Activated CD8-positive, alpha-beta T cell treated with anti-CD3 and anti-CD28 coated beads, Interleukin-2, amount 10 ng/mL, durations not matched to agents 7 days and 5 days (primary cell): ENCODE measurements at places on chromosomes 3 and 15. TPM values are rescaled to one million over a fixed set of nuclear protein-coding genes. Genes with fewer than 3 reads are reported as not detected.

DNA sequence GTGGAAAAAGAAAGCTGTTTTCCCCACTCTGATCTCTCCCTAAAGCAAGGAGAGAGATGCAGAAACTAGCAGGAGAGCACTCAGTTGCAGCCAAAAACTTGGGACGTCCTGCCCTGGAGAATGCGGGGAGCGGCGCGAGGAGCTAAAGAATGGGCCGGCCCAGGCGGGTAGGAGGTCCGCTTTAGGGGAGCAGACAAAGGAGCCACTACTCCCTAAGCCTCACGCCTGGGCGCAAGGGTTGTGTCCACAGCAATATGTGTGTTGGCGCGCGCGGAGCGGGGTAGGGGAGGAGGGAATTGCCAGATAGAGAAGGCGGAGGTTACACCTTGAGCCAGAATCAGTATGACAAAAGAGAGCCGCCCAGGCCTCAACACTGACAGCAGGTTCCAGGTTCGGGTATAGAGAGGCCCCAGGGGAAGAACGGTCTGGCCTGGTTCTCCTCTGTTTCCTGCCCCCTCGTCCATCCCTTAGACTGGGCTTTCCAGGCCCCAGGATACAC, 2.9 kb downstream of the WNT5A start:
- no peak for DNase-seq

DNA sequence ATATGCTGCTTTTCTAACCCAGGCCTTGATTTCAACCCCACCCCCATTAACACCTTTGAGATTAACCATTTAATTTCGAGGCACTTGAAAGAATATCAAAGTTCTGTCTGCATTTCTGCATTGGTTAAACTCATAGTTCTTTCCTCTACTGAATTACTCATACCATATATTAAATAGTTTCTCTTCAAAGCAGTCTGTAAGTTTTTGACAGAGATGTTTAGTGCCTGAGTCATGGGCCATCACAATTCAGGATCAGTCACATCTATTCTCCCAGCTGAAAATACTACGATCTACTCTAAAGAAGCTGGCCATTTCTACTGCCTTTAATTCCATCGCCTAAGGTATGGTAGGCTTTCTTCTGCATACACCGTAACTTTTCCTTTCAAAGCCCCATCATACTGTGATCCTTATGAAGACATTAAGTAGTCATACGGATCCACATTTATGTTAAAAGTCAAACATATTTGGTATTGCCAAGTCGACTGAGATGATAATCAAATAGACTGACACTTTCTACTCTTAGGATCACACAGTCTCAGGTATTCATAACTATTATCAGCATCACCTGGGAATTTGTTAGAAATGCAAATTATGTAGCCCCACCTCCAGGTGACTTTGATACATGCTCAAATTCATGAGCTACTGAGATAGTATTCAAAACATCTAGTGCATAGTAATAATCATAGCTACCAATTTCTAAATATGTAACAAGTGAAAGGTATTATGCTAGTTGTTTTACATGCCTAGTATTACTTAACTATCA, 489.4 kb upstream of the IL12A start:
- no peak for DNase-seq

GRCh38 chr3:129665024-129665768, 58.7 kb upstream of the PLXND1 start:
- no peak for DNase-seq

DNA sequence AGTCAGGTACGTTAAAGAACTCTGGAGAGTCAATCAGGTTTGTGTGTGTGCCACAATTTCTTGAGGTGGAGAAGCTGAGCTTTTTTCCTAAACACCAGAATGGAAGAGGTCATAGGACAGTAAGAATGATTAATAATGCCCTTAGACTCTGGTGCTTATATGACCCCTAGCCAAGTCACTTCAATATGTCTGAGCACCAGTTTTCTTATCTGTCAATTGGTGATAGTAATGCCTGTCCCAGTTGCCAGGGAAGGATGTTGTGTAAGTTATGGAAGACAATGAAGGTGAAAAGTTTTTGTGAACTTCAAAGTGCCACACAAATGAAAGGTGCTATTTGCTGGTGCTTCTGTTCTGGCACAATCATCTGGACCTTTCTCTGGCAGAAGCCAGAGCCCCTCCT, 22.2 kb upstream of the DLG1 start:
- no peak for DNase-seq

GRCh38 chr3:104411757-104412156, 955.0 kb upstream of the ALCAM start:
- DNase-seq: no peak

DNA sequence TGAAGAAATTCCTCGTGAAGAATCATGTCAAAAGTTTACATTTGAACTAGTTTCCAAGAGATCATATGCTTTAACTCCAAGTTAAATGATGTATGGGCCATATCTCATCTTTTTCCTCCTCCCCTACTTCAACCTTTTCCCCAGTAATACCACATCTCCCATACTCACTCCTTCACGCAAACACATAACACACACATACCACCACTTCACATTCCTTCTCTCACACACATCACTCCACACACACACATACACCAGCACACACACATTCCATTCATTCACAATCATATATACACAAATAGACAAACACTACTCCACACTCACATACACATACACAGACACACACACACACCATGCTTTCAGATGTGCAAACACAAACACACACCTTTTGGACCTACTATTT, 769.0 kb upstream of the NR2F2 start:
- no peak for DNase-seq

NANOGP8 gene
- not detected for total RNA-seq

DNA sequence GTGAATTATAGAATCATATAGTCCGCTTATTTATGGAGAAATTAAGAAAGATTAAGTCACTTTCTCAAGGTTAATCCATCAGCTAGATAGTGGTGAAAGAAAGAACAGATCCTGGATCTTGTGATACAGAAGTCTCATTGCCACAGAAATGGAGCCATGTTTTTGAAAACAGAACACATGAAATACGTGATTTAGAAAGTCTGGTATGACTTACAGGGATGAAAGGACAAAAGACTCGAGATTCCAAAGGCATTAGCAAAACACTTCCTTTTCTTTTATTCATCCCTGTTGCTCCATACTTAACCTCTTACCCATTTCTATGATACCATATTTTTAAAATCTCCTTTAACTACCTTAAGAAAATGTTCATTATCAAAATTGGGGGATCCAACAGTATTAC, 40.0 kb upstream of the TEX9 start:
- DNase-seq: no peak

TMIE gene
- total RNA-seq: not detected

DNA sequence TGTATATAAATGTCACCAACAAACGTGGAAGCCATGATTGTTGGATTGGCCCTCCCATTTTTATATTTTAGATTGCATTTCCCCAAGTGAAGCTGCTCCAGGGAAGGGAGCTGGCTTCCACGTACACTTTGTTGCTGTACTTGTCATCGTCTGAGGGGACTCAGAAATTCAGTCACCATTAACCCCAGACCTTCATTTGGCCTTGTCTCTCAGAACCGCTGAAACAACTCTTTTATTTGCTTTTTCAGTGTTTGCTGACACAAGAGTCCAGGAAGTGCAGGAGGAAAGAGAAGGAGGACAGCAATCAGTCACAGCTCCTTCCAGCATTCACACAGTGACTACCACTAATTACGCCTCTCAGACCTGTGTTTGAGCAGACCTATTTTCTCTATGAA, 276.5 kb downstream of the TBL1XR1 start:
- no peak for DNase-seq

GOLGA8H gene
- 0.24 TPM for total RNA-seq

DET1 gene
- 3.0 TPM for total RNA-seq

GRCh38 chr3:15500107-15500724, 21.3 kb downstream of the COLQ start:
- no peak for DNase-seq

KLHDC8B gene
- total RNA-seq: 1.2 TPM

- no peak for DNase-seq
Measured at GRCh38 chr3:129625072-129625874, 18.8 kb upstream of the PLXND1 start.

ARGFX gene
- total RNA-seq: not detected

DNA sequence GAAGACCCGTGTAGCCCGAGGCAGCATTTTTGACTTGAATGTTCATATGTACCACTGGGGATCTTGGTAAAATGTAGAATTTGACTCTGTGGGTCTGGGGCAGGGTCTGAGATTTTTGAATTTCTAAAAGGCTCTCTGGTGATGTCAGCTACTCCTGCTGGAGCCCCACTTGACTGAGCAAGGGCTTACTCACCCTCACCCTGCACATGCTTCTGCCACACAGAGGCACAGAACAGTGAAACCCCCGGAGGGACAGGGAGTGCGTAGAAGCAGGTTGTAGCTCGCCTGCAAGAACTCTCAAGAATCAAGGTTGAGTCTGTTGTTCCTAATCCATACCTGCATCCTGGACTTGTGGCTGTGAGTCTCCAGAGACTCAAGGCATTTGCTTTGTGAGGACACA, 41.1 kb downstream of the SLCO3A1 start:
- no peak for DNase-seq

DNA sequence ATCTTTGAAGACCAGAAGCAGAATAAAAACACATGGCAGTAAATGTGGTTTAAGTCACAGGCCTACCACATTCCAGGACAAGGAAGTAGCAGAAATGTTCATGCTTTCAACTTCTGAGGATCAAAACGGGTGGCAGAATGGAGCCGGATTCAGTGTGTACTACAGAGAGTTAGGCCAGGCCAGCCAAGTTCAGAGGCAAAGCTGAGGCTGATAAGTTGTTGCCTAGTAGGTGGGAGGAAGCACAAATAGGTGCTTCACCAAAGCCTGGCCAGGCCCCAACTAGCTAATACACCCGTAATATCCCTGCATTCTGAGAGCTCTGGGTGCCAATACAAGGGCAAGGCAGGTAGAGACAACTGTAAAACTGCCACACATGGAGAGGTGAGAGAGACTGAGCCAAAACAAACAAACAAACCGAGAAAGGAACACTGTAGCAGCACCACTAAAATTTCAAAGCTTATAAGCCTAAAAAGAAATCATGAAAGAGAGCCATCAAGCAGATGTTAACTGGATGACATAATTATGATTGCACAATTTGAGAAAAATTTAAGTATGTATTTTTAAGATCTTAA, 156.4 kb upstream of the CBLB start:
- no peak for DNase-seq

- DNase-seq: no peak
Measured at GRCh38 chr3:4735243-4735642, 242.1 kb downstream of the ITPR1 start.

VILL gene
- total RNA-seq: 15.1 TPM

SRGAP3 gene
- total RNA-seq: 5.9 TPM

CPNE9 gene
- not detected for total RNA-seq

DNA sequence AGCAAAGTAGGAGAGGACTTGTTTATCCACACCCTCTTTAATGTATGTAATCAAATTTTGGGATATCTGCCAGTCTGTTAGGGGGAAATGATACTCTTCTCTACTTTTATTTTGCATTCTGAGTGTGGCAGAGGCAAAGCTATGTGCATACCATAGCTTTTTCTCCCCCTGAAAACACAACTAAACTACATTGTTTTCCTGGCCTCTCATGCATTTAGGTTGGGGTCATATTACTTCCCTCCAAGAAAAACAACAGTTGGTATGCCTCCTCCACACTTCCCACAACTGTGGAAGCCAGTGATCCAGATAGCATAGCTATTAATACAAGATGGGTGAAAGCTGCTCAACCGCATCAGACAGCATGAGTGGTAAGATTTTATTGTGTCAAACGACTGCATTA, 6.9 kb downstream of the RPL15 start:
- no peak for DNase-seq

DNA sequence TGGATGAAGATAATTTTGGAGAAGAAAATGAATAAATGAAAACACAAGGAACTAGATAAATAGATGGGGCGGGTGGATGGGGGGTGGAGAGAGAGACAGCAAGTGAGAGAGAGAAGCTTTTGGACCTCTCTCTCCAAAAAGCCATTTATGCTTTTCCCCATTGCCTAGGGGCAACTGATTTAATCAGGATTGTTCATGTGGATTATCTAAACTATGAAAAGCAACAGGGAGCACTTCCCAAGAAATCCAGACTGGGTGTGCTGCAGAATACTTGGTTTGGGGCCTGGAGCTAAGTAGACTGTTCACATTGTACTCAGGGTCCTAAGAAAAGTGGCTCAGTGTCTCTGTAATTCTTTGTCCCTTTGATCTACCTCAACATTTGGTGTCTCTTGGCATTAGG, 367.0 kb downstream of the TIGIT start:
- DNase-seq: no peak

- no peak for DNase-seq
Measured at GRCh38 chr15:64478863-64479262, 18.5 kb downstream of the ZNF609 start.

MESD gene
- total RNA-seq: 27.4 TPM

GRCh38 chr3:194286375-194287146, 64.6 kb downstream of the CPN2 start:
- DNase-seq: no peak

GRCh38 chr15:68488290-68488689, 56.3 kb upstream of the ITGA11 start:
- no peak for DNase-seq

DNA sequence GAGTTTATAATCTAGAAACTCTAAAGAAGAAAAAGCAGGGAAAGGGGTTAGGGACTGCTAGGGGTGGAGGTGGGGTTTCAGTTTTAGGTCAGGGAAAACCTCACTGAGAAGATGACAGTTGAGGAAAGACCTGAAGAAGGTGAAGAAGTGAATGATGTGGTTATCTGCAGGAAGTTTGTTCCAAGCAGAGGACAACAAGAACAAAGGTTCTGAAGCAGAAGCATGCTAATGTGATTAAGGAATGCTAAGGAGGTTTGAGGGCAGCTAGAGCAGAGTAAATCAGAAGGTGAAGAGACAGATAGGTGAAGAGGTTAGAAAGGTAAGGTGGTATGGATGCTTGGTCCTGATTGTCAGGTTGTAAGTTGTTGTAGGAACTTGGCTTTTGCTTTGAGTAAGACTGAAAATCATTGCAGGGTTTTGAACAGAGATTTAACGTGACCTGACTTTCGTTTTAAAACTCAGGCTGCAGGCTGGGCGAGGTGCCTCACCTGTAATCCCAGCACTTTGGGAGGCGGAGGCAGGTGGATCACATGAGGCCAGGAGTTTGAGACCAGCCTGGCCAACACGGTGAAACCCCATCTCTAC, 8.6 kb downstream of the OXSR1 start:
- DNase-seq: no peak

ARPP19 gene
- 182 TPM for total RNA-seq

DNA sequence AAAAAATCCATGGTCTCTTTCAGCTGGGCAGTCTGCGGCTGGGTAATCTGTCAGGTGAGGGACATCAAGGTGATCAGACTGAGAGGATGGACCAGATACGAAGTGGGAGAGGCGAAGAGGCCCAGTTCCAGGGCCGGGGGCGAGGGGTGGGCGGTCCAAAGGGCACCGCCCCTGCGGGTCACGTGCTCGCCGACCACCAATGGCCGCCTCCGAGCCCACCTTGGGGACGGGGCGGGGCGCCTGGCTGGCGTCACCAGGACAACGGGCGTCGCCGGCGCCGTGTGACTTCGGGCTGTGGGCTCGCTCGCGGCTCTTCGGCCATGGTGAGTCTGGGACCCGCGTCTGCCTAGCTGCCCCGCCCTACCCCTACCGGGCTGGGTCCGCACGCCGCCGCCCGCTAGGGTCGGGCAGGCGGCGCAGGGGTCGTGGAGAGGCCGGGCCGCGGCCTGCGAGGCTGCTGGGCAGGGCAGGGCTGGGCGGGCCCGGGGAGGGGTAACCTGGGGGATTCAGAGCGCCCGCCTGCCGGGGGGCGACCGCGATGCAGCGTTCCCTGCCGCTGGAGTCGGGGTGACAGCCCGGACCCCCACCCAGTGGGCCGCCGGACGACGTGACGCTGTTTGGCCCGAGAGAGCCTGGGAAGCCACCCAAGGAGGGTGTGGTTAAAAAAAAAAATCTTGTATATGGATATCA, at the start of gene FBXL2:
Gene FBXL2 (plus strand): TSS at position 250 of the 690 bp plus-strand sequence. CDS start 71 bp downstream, at position 321.
- peak; percentile 26 for DNase-seq

GRCh38 chr3:100402256-100402655, 917 bp downstream of the LNP1 start:
- no peak for DNase-seq
